ENCODE measurements at places on chromosomes 1 and 21.

DNA sequence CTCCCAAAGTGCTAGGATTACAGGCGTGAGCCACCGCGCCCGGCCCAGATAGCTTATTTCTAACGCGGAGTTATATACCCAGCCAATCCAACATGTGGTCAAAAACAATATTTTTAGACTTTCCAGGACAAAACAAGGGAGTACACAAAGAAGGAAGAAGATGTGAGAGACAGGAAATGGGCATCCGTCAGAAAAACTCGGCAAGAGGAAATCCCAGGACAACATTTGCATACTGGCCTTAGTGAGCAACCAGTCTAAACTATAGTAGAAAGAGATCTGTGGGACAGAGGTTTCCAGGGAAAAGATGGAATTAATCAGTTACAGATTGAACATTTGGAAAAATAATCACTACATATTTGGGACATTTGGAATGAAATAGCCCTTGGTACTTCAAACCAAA lies 11.4 kb downstream of the ARMH1 start:
- no peak for DNase-seq

DNA sequence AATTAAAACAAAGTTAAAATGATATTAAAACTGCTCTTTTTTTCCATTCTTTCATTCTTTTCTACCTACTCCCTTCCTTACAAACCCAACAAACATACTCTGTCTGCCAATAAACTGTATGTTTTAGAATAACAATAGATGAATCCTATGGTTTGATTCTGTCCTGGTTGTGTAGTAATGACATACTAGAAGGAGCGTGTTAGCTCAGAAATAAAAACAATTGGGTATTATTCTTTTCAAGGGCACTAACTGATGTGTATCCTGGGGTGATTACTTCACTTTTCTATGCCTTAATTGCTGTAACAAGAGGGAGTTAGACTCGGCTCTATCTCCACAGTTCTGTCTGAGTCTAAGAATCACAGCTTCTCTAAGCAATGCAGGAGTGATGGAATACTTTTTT lies 194.4 kb downstream of the GIPC2 start:
- DNase-seq = no peak

GRCh38 chr1:9406111-9406510 lies 113.4 kb downstream of the SPSB1 start:
- DNase-seq = no peak

- DNase-seq = no peak
Measured at GRCh38 chr1:43536864-43537358, 6.2 kb downstream of the PTPRF start.

DNA sequence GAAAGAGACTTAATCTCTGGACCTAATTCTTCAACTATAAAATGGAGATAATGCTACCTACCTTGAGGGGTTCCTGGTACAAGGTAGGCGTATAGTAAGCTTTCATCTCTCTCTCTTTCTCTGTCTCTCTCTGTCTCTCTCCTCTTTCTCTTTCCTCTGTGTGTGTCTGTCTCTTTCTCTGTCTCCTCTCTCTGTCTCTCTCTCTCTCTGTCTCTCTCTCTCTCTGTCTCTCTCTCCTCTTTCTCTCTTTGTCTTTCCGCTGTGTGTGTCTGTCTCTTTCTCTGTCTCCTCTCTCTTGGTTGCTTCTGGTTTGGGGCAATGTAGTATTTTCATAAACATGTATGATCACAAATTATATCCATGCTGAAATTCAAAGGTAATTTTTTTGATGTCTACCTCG lies 76.1 kb upstream of the UBE2U start:
- no peak for DNase-seq

GRCh38 chr1:39954324-39954869 lies 548 bp upstream of the MFSD2A start:
- DNase-seq = no peak

DNA sequence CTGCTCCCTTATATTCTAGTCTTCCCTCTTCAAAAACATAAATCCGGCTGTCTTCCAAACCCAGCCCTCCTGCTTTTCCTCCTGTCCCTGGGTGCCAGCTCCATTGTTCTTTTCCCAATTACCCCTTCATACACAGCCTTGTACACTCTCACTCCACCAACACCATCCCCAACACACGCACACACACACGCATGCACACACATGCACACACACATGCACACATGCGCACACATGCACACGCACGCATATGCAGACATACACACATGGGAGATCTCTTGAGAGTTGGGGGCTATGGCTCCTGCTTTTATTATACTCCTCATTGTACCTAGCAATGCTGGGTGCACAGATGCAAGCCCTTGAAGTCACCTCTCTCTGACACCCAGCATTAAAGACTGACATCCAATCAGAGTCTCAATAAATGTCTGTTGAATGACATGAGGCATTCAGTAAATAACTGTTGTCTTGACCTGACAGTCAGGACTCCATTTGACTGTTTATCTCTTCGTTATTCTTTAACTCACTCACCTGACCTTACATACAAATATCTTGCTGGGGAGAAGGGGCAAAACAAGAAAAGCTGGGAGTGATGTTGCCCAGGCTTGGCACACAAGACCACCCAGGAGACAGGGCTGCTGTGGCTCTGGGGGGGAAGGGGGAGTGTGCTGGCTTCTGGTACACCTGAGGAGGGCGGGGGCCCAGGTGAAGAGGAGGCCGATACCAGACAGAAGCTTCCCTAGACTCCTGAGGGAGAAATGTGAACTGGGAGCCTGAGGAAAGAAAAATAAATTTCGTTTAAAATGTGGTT lies 16.0 kb downstream of the ABCA4 start:
- no peak for DNase-seq

- DNase-seq = no peak
Measured at GRCh38 chr1:172607145-172607544, 51.8 kb upstream of the FASLG start.

GRCh38 chr1:151144474-151145303 lies 1.7 kb downstream of the SEMA6C start:
- no peak for DNase-seq

- DNase-seq = no peak
Measured at GRCh38 chr21:18248171-18248570, 3.5 kb downstream of the CHODL start.

DNA sequence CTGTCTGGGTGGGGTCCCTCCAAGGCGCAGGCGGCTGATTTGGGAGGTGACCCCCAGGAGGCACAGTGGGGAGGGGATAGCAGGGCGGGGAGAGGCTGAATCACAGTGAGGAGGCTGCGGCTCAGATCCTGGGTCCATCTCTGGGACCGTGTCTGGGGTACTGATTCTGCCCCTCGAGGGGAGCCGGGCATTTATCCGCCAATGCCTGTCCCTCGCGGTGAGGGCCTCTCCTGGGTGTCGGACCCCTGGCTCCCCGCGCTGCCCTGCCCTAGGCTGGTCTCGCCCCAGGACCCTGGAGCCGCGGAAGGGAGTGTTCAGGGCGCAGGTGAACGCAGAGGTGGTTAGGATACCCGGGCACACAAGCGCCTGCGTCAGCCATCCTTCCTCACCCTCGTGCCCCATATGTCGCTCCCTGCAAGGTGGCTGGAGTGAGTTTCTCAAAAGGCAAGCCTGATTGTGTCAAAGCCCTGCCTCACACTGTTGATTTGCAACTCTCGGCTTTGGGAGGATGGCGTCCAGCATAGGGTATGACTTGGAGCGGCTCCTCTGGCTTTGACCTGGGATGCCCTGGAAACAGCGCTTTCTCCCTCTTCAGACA lies 530.9 kb downstream of the PTPRU start:
- DNase-seq = no peak

- DNase-seq = no peak
Measured at GRCh38 chr1:225940385-225941151, 452 bp downstream of the LEFTY2 start.

GRCh38 chr1:222240536-222241181 lies 307.2 kb downstream of the HHIPL2 start:
- no peak for DNase-seq

DNA sequence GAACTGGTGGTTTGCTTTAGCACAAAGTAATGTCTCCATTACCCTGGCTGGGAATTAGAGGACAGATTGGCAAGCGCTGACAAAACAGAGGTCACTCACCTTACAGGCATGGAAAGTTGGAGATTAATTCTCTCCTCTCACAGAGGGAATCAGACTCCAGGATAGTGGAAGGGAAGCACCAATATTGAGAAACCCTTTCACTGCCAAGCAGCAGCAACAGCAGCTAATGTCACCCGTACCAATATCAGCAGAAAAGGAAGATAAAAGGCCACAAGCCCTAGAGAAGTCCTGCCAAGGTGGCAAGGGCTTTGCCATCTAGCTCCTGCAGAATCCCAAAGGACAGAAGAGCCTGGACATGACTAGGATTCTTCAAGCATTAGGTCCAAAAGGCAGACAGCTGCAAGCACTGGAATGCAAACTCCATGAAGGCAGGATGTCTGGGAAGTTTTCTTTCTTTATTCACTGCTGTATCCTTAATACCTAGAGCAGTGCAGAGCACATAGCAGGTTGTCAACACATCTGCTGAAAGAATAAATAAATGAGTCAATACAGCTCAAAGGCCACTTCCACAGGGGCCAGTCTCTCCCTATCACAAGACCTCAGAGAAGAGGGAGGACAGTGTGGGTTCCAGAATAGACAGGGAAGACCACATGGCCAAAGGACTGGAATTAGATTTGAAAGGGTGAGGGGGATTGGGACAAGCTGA lies 57.2 kb downstream of the ERI3 start:
- DNase-seq = no peak

DNA sequence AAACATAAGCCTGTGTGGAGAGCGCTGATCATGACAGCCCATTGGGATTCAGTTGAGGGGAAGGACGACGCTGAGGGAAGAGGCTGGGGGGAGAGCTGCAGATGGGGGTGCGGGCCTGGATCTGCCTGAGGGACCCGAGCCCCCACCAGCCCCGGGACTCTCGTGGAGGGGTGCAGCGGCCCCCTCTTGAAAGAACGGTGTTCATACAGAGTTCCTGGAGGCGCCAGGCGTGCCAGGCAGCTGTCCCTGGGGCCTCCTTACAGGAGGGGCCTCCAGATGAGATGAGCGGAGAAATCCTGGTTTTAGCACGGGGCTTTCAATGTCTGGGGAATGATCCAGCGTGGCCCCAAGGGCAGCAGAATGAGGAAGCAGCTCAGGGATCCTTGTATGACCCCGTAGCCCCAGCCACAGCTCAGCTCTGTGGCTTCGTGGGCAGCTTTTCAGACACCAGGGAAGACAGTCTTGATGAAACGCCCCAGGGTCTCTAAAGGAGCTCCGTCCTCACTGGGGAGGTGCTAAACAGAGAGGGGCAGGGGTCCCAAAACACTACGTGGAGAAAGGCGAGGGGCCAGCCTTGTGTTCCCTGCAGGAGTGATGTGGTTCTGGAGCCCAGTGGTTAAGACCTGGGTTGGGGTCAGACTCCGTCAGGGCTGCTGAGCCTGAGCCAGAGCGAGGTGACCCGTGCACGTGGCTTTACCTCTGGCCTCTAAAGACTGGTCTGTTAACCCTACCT lies 7.2 kb upstream of the DSCAM start:
- DNase-seq = no peak

DNA sequence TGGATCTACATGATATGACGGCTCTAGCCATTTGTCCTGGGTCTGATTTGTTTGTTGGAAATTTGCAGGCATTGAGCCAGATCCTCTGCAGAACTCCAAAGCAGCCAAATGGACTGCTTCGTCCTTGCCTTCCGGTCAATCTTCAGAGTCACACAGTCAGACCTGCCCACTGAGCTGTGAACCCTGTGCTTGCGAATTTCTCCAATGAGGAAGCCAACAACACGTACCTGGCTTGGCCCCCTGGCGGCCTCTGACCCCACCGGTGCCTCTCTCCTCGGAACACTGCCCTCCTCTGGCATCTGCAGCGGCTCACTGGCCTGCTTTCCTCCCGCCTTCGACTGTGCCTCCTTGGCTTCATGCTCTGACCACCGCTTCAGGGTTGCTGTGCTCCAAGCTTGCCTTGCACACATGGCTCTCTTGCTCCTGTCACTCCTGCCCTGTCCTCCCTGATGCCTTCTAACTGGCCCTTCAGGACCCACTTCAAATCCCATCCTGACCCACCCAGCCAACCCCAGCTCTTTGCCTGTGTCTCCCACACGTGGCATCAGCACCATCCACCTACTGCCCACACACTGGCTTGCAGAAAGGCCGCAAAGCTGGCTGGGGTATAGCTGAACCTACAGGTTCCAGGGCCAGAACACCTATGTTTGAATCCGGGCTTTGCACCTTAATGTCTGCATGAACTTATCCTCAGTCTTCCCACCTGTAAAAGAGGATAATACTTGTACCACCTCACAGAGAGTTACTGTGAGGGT lies 128.2 kb downstream of the KCNN3 start:
- no peak for DNase-seq

DNA sequence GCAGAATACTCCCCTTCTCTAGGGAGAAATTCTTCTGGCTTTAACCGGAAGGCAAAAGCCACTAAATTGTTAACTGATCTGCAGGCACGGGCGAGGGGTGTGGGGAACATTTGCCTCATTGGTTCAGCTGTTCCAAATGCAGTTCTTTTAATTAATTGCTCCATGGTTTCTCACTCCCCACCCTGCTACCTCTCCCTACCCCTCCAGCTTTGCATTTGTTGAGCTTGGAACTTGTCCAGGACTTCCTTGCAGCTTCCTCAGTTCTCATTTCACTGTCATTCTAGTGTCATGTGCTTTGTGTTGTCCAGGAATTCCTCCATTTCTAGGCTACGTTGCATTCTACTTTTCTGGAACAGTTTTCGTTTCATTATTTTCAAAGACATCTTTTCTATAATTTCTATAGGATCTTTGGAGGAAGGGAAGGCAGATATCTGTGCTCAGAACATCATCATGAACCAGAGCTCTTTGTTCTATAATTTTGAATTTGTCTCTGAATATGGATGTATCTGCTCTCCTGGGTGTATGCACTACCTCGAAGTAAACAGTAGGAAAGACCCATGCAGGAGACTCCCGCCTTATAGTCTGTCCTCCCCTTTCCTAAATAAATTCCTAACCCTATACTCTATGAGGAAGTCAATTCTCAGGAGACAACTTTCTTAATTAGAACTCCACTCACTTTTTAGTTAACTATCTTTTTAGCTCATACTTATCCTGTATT lies 132.4 kb upstream of the LMO4 start:
- DNase-seq = no peak

GRCh38 chr1:56526571-56527174 lies 52.7 kb downstream of the PLPP3 start:
- no peak for DNase-seq

DNA sequence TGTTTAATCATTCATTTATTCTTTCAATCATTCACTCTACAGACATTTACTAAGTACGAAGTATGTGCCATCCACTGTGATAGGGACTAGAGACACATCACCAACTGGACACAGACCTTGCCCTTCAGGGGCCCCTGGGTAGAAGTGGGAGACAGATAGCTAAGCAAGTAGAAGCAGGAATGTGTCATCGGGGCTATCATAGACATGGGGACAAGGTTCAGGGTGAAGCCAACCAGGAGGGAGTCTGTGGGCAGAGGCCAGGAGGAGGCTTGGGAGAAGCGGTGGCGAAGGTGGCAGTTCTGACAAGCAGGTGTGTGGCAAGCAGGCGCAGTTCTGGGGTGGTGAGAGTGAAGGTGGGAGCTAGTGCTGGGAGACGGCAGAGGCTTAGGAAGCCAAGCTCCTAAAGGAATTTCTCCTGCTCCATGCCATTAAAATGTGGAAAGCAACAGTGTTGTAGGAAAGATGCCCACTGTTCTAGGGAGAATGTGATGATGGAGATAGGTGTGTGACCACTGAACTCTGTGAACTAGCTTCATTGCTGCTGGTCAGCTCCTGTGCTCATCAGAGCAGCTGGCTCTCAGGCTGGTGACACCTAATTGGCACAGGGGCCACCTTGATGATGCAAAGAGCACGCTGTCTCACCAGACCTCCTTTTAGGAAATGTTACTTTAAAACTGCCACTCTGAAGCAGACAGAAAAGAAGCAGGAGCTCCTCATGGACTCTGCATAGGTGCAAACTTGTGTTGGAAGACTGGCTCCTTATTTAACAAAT lies 79.7 kb upstream of the LPGAT1 start:
- no peak for DNase-seq

Measured in neuronal stem cell (in vitro differentiated cells).